Stomach (tissue), 19 donors: ENCODE measurements at places on chromosomes 12 and 14. TPM values are rescaled to one million over a fixed set of nuclear protein-coding genes. Genes with fewer than 3 reads are reported as not detected.

TMCC3 gene
- total RNA-seq: 0.58 TPM

OR4N5 gene
- total RNA-seq: not detected

TC2N gene
- 66.6 TPM for total RNA-seq

PLEKHD1 gene
- total RNA-seq: not detected

TSPAN31 gene
- total RNA-seq: 10.1 TPM

HNF1A gene
- total RNA-seq: 14.5 TPM

PMCH gene
- total RNA-seq: not detected

PAH gene
- not detected for total RNA-seq

METTL25 gene
- 26.4 TPM for total RNA-seq

MANSC4 gene
- total RNA-seq: not detected

SLC7A7 gene
- not detected for total RNA-seq

CLEC4E gene
- total RNA-seq: not detected

EPYC gene
- not detected for total RNA-seq
